ENCODE measurements at places on chromosomes 13 and 19.

DNA sequence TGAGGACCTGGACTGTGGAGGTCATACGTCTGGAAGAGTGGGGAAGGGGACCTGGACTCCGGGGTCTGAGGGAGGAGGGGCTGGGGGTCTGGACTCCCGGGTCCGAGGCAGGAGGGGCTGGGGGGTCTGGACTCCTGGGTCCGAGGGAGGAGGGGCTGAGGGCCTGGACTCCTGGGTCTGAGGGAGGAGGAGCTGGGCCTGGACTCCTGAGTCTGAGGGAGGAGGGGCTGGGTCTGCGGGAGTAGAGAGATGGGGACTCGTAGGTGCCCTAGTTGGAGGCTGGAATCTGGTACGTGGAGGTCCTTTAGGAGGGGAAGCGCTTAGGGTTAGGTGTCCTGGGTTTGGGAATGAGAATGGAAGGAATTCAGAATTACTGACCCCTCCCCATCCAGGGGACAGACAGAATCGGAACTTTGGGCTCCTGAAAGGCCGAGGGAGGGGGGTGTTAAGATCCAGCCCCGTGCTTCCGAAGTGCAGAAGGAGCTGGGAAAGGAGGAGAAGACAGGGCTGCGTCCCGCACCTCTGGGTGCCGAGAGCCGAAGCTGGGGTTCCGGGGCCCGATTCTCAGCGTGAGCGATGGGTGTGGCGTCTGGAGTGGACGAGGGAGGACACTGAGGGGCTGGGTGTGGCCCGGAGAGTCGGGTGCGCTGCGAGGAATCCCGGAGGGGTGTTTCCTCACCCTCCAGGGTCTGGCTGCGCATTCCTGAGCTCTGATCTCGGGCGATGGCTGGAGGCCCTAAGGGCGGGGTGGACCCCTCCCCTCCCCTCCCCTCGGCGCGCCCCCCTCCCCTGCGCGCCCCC lies 608 bp downstream of the MYADM start:
- peak; percentile 52 for DNase-seq

DNA sequence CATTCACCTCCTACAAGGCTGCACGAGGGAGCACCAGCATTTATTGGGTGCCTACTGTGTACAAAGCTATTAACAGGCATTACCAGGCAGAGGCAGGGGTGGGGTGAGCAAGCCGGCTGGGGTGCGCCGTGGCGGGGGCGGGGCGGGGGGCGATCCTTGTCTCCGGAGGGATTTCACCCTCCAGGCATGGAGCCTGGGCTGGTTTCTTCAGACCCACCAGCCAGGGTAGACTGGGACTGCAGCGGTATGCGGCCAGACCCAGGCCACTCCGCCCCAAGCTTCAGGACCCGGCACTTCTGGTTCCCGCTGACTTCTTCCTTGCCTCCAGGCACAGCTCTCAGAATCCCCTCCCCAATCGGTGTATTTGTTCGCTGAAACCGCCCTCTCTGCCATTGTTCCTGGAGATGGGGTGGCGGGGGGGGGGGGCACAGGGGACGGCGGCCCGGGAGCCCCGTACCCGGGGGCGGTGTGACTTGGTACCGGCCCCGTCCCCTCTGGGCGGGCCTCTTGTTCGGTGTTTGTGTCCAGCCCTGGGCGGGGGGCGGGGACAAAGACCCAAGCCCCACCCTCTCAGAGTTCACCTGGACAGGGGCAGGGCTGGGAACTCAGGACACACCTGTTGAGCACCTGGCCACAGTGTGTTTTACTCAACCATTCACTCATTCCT lies 14.4 kb downstream of the TJP3 start:
- DNase-seq, result no peak

- no peak for DNase-seq
These were observed 11.5 kb downstream of the CCDC70 start for GRCh38 chr13:51873117-51873798.

- DNase-seq, result peak; percentile 70
These were observed at the start of gene ZNF439 for GRCh38 chr19:11848594-11849469. Gene ZNF439 (plus strand): TSS chr19:11848726. CDS start chr19:11848868, 142 bp downstream.

GRCh38 chr13:21240586-21240985 lies 64.1 kb downstream of the MRPL57 start:
- peak; percentile 55 for DNase-seq

GRCh38 chr19:6995054-6995453 lies 26.2 kb downstream of the MBD3L2B start:
- DNase-seq, result no peak

DNA sequence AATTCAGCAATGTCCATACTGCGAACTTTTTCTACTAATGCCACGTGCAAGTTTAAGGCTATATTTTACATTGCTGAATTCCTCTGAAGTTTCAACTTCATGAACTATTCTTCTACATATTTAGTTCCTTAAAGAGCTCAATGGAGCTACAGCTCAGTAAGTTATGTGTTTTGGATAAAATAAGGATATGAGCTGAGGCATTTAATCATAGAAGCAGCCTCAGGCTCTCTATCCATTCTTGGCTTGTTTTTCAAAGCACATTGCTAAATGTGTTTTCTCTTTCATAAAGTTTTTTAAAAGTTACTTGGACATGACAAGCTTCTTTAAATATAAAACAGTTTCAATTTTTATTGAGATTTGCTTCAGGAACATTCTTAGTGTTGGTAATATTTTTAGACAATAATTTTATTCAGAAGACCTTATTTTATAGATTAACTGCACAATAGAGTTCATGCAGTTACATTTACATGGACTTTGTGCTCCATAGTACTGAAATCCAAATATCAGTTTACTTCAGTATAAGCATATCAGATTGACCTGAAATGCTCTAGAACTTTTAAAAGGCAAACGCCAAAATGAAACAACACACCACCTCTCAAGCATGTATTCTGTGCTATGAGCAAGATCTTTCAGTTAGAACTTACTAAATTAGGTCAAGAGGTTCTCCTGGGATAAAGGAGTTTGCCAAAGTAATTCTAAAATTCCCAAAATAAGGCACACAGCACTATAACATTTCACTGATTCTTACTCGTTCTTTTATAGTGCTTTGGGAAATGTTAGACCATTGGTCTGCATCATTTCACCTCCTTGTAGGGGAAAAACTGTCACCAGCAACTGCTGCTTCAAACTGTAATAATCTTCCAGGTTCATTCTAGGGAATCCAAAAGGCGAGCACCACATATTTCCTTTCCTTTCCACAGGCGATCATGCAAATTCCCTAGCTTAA lies 275.5 kb downstream of the ENOX1 start:
- no peak for DNase-seq

DNA sequence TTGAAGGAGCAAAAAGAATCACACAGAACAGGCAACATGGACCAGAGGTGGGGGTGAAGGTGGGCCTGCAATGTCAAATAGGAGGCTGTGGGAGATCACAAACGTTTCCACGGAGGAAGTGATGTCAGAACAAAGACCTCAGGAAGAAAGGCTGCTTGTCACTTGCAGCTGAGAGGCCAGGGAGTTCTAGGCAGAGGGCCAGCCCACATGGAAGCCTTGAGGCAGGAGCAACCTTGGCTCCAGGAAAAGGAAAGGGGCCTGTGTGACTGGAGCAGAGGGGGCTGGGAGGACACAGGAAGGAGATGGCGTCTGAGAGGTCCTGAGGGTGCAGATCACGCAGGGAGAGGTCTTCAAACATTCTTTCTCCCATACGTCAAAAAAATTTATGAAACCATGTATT lies 16.3 kb downstream of the ZNF160 start:
- DNase-seq, result no peak

- DNase-seq, result no peak
These were observed 151.9 kb downstream of the COL4A1 start for GRCh38 chr13:110155072-110155471.

DNA sequence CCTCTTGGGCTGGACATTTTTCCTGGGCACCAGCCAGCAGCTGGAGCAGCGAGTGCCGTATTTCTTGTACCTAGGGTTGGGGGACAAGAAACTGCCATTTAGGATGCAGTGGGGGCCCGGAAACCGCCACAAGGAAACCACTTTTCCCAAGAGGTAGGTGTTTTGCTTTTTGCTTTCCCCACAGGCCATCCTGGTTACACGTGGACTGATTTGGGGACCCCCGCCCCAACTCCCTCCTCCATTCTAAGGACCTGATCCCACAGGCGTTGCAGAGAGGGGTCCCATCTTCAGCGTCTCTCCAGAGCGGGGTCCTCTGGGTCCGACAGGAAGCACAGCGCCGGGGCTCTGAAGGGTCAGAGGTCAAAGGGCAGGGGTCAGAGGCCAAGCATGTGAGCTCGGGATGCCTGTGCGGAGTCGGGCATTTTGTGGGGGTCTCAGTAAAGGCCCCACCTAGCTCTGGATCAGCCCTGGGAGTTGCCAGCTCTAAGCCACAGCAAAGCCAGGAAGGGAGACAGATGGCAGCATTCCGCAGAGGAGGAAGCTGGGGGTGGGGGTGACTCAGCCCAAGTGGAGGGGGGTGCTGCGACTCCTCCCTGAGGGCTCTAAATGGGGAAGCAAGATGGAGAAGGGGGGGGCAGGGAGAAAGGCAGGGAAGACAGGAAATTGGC lies 4.3 kb downstream of the ZGLP1 start:
- DNase-seq, result peak; percentile 86

DNA sequence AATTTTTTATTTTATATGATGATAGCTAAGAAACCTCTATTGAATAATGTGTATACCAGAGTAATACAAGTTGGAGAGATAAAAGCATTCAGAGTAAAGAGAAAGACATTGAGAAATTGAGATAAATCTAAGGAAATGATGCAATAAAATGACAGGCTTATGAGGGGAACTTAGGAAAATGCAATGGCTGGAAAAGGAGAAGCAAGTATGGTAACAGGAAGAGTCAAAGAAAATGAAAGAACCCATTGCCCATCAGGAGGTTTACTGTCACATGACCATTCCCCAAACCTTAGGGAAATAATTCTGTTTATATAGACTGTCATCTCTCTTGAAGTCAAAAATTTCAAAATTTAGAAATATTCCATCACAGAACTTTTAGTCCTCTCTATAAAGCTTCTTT lies 808.0 kb upstream of the PRR20A start:
- peak; percentile 7 for DNase-seq

DNA sequence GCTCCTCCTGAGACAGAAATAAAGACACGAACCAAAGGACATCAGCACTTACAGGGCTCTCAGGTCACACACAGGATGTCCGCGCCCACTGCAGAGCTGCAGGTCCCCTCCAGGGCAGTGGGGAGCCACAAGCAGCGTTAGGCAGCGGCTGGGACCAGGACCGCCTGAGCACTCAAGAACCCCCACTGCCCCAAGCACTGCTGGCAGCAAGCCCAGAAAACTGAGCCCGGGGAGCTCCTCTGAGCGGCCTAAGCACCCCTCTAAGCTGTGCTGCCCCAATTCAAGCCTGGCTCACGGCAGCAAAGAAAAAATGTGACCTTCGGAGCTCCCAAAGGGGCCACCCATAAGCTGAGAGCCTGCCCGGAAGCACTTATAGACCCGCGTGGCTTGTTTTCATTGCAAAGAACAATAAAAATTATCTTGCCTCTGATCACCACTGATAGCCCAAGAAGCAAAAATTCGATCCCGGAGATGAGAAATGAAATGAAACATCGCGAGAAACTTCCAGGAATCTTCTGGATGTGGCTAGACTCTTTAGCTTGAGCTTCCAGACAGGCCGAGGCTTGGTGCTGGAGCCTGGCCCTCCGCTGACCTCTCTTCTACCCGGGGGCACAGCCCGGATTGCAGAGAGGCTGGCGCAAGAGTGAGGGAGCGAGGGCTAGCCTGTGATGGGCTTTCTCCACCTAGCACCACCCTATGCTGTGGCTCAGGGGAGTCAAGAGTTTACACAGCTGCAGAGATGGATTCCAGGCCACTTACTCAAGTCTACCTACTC lies 6.3 kb downstream of the DPP9 start:
- DNase-seq, result no peak

Measured in suppressor macrophage treated with lipopolysaccharide for 4 hours (primary cell).